ENCODE measurements at places on chromosomes 7 and 10.
A peak's percentile ranks its signal among the peaks of the same experiment; 100 is the strongest.

DNA sequence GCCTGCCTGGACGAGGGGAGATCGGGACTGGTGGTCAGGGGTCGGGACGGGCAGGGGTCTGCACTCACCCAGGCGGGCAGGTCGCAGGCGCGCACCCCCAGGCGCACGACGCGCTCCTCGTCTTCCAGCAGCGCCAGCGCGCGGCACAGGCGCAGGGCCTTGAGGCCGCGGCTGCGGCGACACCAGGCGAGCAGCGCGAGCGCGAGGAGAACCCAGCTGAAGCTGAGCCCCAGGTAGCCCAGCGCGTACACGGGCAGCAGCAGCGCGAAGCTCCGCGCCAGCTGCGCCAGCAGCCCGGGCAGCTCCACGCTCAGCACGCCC is 328 bp downstream of the ESYT2 start:
- DNase-seq = peak; percentile 66

- no peak for DNase-seq
Observed at GRCh38 chr7:138257459-138258196, 181.4 kb downstream of the AKR1D1 start.

DNA sequence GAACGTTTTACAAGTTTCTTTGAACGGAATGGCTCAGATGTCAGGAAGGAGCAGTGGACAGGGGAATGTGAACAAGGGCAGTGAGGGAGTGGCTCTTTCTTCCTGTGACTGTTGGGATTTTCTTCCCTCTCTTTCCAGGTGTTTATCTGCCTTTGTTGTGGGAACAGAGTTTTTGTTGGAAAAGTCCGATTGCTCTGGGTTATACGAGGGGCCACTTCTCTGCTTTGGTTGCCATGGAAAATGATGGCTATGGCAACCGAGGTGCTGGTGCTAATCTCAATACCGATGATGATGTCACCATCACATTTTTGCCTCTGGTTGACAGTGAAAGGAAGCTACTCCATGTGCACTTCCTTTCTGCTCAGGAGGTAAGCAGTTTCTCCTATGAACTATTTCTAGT is 41.4 kb downstream of the ZRANB1 start:
- DNase-seq = no peak

GRCh38 chr7:50208378-50208982 is 96.0 kb upstream of the IKZF1 start:
- DNase-seq = no peak

- no peak for DNase-seq
Observed at GRCh38 chr7:11177793-11178192, 204.1 kb downstream of the PHF14 start.

GRCh38 chr10:68135922-68136792 is 26.9 kb downstream of the MYPN start:
- no peak for DNase-seq

DNA sequence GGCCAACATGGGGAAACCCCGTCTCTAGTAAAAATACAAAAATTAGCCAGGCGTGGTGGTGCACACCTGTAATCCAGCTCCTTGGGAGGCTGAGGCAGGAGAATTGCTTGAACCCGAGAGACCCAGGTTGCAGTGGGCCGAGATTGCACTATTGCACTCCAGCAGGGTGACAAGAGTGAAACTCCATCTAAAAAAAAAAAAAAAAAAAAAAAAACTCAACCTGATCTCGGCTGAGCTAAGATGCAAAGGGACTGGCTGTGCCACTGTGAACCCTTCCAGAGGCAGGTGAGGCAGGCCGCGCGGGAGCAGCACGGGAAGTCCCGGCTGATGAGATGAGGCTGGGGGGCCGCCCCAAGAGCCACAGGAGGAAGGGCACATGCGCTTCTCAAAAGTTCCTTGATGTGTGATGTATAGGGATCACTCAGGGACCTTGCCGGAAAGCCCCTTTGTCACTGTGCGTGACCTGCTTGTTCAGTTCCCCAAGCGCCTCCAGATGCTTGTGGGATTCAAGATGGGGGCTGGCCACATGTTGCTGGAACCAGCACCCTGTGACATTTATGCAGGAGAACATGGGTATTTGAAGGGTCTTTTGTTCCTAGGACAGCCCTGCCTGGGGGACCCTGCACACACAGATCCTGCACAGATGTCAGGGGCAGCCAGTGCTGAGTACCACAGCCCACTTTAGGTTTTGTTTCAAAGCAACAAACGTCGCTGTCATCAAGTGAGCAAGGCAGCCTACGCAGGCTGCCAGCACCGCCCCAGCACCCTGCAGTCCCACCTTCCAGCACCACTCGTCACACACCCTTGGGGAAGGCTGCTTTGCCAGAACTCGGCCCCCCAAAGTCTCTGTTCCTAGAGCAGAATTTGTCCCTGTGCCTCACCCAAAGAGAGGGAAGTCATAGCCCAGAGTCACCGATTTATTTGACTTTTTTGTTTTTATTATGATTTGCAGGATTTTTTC is 74.8 kb upstream of the SH2B2 start:
- no peak for DNase-seq

DNA sequence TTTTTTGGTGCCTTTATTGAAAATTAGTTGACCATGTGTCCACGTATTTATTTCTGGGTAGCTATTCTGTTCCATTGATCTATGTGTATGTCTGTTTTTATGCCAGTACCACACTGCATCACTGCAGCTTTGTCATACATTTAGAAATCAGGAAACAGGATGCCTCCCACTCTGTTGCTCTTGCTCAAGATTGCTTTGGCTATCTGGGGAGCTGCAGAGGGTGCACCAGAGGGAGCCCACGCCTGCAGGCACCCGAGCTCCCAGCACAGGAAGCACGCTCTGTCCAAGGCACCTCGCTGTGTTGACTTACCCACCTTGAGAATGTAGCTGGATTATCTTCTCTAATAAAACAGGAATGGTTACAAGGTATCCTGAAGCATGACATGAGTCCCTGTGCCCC is 301.7 kb downstream of the TCERG1L start:
- no peak for DNase-seq

GRCh38 chr10:45044290-45044689 is 43.6 kb downstream of the ZNF22 start:
- DNase-seq = no peak

DNA sequence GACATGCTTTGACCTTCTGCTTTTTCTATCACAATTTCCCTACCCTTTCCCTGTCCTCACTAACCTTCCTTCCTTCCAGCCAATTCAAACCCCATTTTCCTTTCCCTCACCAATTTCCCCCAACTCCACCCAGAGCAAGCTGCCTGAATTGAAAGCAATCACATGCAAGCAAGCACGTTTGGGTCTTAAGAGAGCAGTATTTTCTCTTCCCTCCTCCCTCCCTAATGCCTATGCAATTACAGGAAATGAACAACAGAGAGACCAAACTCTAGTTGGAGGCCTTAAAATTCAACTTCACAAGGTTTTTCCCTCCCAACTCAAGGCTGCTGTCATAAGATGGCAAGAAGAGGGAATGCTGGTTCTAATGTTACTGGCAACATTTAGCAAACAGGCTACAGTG is 117.2 kb downstream of the MYOF start:
- DNase-seq = no peak

- DNase-seq = peak; percentile 8
Observed at GRCh38 chr7:28984631-28985030, 26.5 kb upstream of the TRIL start.

DNA sequence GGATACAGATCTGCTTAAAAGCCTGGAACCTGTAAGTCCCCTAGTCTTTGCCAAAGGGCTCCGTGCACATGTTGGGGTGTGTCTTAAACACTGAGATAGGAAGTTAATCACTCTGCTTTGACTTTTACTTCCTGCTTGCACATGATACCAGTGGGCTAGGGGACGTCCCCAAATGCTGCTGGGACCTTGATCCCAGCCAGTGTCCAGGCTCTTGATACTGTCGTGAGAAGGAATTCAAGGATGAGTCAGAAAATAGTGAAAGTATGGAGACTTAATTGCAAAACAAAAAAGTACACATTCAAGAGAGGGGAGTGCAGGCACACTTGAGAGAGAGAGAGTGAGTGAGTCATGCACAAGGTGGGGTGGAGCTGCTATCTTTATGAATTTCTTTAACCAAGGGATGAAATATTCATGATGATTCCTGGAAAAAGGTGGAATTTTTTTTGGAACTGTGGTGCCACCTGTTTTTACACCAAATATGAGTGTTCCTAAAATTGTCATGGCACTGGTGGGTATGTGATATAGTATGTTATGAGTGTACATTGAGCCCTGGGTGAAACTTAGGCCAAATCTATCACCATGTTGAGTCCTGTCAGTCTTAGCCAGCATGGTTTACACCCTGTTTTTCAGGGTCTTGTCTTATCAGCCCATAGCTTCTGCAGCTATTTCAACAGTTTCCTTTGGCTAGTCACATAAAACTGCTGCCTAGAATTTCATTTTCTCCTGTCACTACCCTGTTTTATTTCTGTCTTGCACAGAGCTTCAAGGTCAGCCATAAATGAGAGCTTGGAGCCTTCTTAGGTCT is 88.3 kb upstream of the CYP26C1 start:
- DNase-seq = no peak

- DNase-seq = no peak
Observed at GRCh38 chr10:8600192-8600591, 545.7 kb downstream of the GATA3 start.

DNA sequence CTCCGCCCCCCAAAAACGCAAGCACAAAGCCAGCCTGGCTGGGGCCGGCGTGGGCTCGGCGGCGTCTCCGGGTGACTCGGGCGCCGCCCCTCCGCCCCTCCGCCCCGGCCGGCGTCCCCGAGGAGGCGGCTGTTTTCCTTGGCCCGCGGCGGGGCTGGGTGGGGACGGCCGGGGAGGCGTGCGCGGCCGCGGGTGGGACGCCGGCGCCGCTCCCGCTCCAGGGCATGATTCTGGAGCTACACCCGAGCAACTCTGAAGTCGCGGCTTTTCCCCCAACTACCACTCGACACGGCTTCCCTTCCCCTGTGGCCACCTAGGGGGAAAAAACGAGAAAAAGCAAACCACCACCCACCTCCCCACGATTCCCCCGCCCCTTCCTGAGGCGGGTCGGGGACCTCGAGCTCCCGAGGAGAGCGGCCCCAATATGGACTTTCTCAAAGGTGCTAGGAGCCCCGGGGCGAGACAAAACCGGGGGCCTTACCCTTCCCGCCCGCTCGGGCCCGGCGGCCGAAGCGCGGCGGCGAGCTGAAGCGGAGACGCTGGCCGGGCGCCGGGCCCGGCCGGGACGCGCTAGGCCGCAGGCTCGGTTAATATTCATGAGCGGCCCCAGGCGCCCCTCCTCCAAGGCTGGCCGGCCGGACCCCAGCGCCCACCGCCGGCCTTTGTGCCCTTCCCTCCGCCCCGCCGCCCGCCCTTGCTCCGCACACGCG is 856 bp downstream of the ARHGAP21 start:
- DNase-seq = no peak

DNA sequence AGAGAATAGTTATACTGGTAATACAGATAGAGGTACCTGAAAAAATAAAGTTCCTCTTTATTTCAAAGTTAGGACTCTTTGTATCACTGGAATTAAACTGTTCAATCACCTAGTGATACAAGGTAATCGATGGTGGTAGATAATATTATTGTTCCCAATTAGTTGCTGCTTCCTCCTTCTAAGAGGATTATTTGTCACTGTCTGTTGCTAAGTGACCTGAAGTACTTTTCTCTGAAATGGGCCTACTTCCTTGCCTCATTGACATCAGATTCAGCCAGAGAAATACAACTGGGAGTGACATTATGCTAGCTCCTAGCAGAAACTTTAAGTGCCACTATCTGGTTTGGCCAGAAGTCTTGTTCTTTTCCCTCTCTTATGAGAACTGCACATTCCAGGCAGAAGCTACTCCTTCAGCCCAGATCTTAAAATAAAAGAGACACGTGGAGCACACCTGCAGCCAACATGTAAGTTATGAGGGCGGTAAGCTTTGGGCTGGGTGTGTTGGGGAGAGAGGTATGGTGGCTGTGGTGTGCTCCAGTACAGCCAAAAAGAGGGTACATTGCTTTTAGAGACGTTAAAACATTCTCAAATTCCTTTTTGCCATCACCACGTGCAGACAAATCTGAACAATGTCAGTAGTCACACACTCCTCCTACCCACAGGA is 54.8 kb downstream of the MINDY3 start:
- DNase-seq = no peak

GRCh38 chr7:157854066-157854891 is 517.5 kb downstream of the DNAJB6 start:
- DNase-seq = no peak

GRCh38 chr7:133535308-133535707 is 282.4 kb downstream of the EXOC4 start:
- no peak for DNase-seq

DNA sequence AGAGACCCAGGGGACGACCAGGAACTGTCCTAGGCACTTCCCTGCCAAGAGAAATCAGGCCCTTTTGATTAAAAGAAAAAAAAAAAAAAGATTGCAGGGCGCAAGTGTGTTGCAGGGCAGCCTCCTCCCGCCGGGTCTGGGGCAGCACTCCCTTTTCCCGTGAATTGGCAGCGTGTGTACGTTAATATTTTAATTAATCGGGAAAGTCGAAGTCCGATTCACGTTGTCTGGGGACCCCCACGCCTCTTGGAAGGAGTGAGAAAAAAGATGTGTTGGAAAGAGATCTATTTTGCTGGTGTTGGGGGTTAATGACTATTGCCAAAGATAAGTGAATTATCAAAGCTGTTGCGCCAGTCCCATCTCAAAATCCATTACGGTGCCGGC is 1.3 kb upstream of the EBF3 start:
- DNase-seq = no peak

DNA sequence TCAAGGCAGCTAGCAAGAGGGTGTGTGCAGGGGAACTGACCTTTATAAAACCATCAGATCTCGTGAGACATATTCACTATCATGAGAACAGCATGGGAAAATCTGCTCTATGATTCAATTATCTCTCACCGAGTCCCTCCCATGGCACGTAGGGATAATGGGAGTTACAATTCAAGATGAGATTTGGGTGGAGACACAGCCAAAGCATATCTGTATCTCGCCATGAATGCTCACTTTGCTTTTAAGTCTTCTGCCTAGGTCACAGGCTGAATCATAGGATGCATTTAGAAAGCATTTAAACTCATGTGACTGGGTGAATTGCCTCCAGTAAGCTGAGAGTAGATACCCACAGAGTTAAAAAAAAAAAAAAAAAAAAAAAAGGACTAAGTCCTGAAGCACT is 220.0 kb downstream of the AGMO start:
- no peak for DNase-seq

GRCh38 chr7:7773334-7774309 is 55.2 kb upstream of the RPA3 start:
- DNase-seq = no peak

GRCh38 chr7:137535579-137535978 is 192.0 kb upstream of the PTN start:
- no peak for DNase-seq

GRCh38 chr10:130363051-130363450 is 226.9 kb downstream of the GLRX3 start:
- no peak for DNase-seq

GRCh38 chr7:96664793-96665192 is 44.9 kb downstream of the SEM1 start:
- DNase-seq = no peak

GRCh38 chr7:156492170-156492569 is 148.4 kb upstream of the RNF32 start:
- no peak for DNase-seq

GRCh38 chr10:129134371-129134770 is 332.7 kb upstream of the MGMT start:
- DNase-seq = no peak

- DNase-seq = no peak
Observed at GRCh38 chr7:129889133-129889844, 63.5 kb downstream of the UBE2H start.

Measured in NCI-H187 (cell line).